ENCODE measurements at places on chromosomes 1 and 21.
A peak's percentile ranks its signal among the peaks of the same experiment; 100 is the strongest.

- no peaks in the 10 kb centered on the region for H3K36me3 ChIP-seq
- no peak for DNase-seq
- H3K27me3 ChIP-seq: peaks cover 49% of the 10 kb centered on the region
- no peak overlapping the region for H3K4me3 ChIP-seq
- H3K4me1 ChIP-seq: peaks cover 4% of the 10 kb centered on the region
These were observed 505 bp downstream of the LMOD1 start for GRCh38 chr1:201945863-201946223.

- DNase-seq: no peak
- H3K36me3 ChIP-seq: peaks cover 62% of the 10 kb centered on the region
- H3K27me3 ChIP-seq: no peaks in the 10 kb centered on the region
- no peak overlapping the region for H3K27ac ChIP-seq
- H3K4me1 ChIP-seq: peaks cover 9% of the 10 kb centered on the region
- H3K4me3 ChIP-seq: no peak overlapping the region
These were observed 19.0 kb downstream of the KDM4A start for GRCh38 chr1:43668956-43669355.

DNA sequence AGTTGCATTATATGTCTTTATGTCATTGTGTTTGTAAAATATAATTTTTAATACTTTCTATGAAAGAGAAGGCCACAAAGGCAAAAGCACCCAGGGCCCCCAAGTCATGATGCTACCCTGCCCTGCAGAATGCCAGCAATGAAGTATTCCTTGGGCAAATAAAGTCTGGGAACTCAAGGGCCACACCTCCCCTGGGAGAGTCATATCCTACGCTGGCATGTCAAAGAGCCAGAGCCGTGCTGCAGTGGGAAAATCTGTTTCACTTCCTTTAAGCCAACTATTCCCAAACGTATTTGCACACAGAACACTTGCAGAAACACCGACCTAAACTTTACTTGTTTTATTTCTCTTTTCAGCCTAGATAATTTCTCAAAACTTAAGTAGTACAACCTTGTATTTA lies 98.4 kb upstream of the KAZN start:
- DNase-seq: no peak
- no peak overlapping the region for H3K27ac ChIP-seq
- H3K36me3 ChIP-seq: no peaks in the 10 kb centered on the region
- peaks cover 9% of the 10 kb centered on the region for H3K27me3 ChIP-seq
- H3K4me3 ChIP-seq: no peak overlapping the region

DNA sequence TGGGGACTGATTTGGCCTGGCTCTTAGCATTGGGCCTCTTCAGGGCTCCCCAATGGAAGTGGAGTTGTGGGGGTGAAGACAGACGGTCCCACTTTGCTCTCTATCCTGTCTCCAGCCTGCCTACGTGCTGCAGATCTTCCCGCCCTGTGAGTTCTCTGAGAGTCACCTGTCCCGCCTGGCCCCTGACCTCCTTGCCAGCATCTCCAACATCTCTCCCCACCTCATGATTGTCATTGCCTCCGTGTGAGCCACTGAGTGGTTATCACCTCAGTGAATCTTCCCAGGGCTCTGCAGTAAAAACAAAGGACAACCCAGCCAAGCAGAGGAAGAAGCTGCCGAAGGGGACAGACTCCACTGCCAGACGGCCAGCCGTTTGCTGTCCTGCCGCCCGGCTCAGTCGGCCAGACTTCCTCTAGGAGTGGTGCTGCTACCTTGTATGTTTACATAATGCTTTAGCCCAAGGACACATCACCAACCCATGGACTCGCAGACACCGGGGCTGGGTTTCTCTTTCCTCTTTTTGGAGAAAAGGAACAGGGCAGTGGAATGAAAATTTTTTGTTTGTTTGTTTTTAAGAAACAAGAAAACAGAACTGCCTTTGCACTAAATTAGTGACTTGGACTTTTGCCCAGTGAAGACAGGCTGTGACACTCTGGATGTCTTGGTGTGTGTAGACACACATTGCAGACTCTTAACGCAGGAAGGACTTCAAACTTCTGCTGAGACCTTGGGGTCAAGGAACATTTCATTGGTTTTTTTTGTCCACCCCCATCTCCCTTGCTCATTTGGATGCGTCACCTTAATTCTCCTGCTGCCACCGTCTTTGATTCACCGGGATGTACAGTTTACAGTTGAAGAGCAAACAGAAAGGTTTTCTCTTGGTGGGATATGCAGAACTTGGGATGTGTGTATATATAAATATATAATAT lies 36.5 kb downstream of the ZBTB17 start:
- peaks cover 48% of the 10 kb centered on the region for H3K36me3 ChIP-seq
- H3K4me1 ChIP-seq: peaks cover 12% of the 10 kb centered on the region
- H3K27me3 ChIP-seq: no peaks in the 10 kb centered on the region
- no peak for DNase-seq
- H3K4me3 ChIP-seq: no peak overlapping the region
- H3K27ac ChIP-seq: peak overlapping the region; percentile 56

DNA sequence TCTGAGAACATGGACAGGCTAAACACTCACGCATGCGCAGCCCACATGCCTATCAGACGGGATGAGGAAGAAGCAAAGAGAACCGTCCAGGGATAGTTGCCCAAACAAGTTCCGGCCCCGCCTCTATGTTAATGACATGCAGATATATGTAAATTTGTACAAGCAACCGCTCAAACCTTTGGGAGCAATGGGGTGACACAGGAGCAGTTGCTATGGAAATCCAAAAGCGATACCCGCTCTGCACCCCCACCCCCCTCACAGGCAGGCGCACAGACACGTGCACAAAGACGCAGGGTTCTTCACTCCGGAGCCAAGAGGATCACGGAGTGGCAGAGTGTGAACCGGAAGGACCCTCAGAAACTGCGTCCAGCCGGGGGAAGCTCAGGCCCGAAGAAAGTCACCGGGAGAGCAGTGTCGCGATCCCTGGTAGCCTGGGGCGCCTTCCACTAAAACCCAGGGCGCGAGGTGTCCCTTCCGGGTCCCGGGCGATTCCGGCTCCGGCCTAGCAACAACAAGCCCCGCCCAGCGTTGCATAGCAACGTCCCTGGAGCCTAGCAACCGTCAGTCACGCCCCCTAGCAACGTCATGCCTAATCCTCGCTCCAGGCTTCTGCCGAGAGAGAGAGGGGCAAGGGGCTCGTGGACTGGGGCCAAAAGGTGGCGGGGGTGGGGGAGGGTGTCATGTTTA lies 24.1 kb upstream of the ADGRB2 start:
- peaks cover 5% of the 10 kb centered on the region for H3K4me1 ChIP-seq
- H3K4me3 ChIP-seq: peak overlapping the region; percentile 78
- H3K27ac ChIP-seq: peak overlapping the region; percentile 81

GRCh38 chr21:25467896-25468295 lies 139.4 kb downstream of the MRPL39 start:
- H3K36me3 ChIP-seq: peaks cover 53% of the 10 kb centered on the region
- no peak overlapping the region for H3K4me3 ChIP-seq
- no peaks in the 10 kb centered on the region for H3K27me3 ChIP-seq
